ENCODE measurements at places on chromosomes 2 and 18.

DNA sequence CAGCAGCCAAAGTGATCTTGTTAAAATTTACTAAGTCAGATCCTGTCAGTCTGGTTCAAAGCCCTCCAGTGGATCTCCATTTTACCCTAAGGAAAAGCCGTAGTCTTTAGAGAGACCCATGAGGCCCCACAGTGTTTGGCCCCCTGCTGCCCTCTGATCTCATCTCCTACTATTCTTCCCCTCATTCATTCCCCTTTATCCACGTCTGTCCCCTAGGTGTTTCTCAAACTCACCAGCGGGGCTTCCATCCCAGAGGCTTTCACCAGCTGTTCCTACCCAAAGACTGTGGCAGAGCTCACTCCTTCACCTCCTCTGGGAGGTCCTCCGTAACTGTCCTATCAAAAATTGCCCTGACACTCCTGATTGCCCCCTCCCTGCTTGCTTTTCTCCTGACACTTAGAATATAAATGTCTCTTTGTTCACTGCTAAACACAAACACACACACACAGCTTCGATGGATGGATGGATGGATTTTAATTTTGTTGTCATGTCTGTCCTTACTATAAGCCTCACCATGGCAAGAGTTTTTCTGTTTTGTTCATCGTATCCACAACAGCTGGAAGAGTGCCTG, 26.1 kb downstream of the LIMS1 start:
- DNase-seq, result no peak

GRCh38 chr2:98110741-98111140, 23.8 kb downstream of the VWA3B start:
- DNase-seq, result no peak

- no peak for DNase-seq
Measured at GRCh38 chr2:191565647-191566198, 112.2 kb upstream of the NABP1 start.

DNA sequence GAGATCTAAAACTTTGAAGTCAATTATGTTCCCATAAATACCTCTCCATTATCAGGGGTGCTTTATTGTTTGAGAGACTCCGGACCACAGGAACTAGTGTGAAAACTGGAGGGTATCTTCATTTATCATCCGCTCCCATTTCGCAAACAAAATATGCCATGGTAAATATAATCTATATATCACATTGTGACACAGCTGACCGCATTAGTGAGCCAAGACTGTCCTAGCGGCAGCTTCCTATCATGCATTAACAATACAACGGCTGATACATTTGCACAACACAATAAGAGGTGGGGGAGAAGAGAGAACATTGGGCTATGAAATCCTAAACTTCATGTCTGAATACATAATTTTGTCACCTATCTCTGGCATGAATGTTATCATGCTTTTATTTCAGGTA, 29.5 kb downstream of the BCL11A start:
- DNase-seq, result no peak

DNA sequence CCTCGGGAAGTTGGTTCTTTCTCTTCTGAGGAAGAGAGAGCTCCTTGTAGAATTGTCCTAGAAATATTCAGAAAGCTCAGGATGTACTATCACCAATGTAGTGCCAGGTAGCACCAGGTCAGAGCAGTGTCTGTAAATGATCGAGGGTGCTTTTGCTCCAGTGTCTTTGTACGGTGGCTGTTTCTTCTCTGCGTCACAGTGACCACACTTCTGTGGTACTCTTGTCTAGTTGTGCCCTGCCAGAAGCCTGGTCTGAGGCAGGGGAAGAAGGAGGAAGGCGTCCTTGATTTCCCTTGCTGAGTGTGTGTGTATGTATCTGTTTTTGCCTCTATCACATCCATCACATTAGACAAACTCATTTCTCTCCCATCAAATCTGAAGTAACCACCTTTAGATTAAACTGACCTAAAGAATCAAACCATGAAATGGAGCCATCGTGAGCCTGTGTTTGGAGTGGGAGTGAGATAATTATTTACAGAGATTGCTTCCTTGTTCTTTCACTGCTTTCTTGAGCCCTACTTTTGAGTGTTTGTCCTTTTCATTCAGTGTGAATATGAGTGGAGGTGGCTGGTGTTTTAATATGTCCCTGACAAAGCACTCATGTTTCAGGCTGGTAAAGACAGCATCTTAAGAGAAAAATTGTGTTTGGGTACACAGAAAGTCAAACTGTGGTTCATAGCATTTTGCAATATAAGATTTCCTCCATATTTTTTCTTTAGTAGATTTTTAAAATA, 97.2 kb downstream of the ACOXL start:
- DNase-seq, result no peak

GRCh38 chr2:160253440-160254188, 53.5 kb upstream of the ITGB6 start:
- DNase-seq, result no peak

- no peak for DNase-seq
Measured at GRCh38 chr2:18262601-18263000, 297.9 kb downstream of the RDH14 start.

GRCh38 chr18:211582-211981, 53.2 kb downstream of the USP14 start:
- no peak for DNase-seq

GRCh38 chr18:45282101-45282812, 333.0 kb upstream of the SLC14A2 start:
- no peak for DNase-seq

DNA sequence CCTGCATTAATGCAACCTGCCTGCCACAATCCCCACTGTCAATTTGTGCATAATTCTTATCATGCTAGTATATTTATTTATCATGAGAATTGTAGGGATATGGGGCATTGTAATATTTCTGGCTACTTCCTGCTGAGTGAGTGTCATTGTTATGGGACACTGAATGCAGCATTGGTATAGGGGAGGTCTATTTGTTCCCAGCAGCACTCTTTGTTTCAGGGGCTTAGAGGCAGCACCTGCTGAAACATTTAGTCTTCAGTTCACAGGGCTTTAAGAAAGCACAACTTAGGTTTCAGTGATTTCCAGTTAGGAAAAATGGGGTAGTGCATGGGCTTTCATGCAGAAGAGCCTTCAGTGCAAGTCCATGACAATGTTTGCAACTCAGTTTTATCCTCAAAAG, 23.6 kb downstream of the SULT1C3 start:
- DNase-seq, result no peak

GRCh38 chr2:85828725-85829124, 60.1 kb downstream of the ST3GAL5 start:
- no peak for DNase-seq

DNA sequence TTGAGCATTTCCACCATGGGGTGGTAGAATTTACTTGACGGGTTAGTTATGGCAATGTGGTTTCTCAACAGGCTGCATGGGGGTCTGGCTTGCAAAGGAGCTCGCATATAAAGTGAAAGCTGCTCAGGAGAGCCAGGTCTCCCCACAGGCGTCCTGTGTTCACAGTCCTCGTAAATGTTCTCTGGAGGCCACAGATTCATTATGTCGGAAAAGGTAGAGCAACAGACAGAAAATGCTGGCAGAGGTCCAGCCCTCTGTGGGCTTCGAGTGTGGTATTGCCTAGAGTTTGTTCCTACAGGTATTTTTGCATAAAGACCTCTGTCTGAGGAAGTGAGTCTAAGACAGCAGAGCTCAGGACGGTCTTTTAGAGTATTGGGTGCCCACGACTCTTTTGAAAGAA, 96.4 kb downstream of the CDCA7 start:
- DNase-seq, result no peak

DNA sequence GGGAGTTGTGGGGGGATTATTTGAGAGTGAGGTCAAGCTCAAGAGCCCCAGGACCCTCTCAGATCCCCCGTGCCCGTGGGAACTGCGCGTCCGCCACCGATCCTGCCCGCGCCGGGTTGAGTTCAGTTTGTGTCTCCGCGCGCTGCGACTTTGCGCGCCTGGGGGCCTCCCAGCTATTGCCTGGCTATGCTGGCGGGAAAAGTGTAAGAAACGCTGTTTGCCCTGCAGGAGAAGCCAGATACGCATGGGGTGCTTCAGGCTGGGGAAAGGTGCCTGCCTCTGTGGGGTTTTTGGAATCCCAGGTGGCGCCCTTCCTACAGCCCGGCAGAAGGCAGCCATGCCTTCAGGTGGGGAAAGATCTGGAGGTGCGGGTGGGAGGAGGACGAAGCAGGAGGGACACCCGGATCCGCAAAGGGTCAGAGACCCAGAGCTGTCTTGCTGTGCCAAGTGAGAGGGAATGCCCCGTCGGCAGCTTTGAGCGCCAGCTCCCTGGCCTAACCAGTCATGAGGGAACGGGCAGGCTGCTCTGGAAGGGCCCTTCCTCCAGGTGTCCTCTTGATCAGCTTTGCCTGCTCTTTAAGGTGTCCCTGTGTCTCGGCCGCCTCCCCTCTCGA, 22.5 kb downstream of the TEX44 start:
- no peak for DNase-seq

- no peak for DNase-seq
Measured at GRCh38 chr2:73314441-73314840, 21.1 kb upstream of the EGR4 start.

- no peak for DNase-seq
Measured at GRCh38 chr2:127511917-127512316, 14.4 kb downstream of the IWS1 start.

DNA sequence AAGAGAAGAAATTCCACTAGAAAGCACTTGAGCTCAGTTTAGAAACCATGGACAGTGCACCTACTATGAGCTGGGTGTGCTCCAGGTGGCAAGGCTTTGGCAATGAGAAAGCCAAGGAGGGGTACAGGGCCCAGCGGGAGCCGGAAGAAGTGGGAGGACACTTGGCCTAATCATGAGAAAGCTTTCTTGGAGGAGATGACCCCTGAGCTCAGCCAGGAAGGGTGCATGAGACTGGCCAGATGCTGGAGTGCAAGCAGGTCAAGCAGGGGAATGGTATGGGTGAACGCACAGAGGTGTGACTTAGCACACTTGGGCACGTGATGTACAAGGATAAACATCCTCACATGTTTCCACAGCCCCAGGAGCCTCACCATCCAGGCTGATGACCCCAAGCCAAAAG, 97.2 kb upstream of the GLI2 start:
- DNase-seq, result no peak

DNA sequence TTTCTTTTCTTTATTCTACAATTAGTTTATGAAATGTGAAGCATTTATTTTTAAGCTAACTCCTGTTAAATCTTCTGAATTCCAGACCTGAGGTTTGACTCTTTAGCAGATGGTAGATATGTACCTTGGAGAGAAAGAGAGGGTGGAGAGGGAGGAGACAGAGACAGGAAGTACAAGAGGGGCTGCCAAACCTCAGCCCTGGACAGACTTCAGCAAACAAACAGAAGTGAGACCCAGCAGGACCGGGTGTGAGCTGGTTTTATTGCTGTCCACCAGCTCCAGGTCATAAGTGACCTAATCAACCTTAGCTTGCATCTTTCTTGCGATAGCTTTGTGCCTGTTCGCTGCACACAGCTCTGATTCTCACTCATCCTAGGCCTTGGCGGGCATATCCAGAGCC, 168.6 kb downstream of the CNTNAP5 start:
- DNase-seq, result no peak

DNA sequence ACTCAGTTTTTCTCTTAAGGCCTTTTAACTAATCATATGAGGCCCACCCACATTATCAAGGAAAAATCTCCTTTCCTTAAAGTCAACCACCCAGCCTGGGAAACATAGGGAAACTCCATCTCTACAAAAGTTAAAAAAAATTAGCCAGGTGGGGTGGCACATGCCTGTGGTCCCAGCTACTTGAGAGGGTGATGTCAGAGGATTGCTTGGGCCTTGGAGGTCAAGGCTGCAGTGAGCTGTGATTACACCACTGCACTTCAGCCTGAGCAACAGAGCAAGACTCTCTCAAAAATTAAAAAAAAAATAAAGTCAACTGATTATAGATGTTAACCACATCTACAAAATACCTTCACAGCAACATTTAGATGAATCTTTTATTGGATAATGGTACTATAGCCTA, 5.8 kb downstream of the DPYSL5 start:
- DNase-seq, result no peak

- DNase-seq, result no peak
Measured at GRCh38 chr2:43133336-43133707, 93.1 kb downstream of the ZFP36L2 start.

DNA sequence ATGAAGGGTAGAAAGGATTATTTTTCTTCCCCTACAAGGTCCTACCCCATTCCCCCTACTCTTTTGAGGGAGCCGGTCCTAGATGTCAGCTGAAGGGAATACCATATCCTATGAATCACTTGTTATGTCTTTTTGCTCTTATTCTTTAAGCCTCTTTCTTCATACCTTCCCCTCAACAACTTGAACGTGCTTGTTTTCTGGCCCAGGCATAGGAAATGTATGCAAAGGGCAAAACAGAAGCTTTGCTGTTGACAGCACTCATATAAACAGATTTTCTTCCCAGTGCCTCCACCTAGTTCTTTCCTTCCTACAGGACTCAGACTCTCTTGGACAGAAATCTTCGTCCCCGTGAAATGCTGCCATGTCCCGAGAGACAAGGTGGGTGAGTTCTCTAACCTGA, 64.6 kb downstream of the TMEM17 start:
- DNase-seq, result no peak

- DNase-seq, result peak; percentile 42
Measured at GRCh38 chr2:47783486-47784351, 774 bp downstream of the MSH6 start.

DNA sequence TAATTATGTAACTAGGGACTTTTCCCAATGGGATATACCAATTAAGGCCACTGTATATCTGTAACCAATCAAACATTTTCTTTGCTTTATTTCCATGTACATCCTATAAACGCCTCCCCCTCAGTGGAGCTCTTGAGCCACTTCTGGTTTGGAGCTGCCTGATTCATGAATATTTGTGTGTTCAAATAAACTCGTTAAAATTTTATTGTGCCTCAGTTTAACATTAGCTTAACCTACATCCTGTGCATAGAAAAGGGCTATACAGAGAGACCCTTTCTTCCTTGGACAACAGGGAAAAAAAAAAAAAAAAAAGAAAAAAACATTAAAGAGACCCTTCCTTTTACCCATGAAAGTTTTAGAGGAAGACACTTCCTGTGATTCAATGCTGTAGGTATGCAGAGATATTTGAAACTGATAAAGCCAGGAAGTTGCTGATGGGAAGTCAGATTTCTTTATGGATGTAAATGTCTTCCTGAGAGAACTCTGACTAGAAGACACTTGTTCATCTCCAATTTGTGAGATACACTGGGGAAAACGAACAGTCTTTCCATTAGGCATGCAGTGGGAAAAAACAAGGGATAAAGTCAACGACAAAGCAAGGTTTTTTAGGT, 614.6 kb upstream of the SOX11 start:
- no peak for DNase-seq

- DNase-seq, result no peak
Measured at GRCh38 chr2:26298638-26299393, 47.1 kb upstream of the SELENOI start.

DNA sequence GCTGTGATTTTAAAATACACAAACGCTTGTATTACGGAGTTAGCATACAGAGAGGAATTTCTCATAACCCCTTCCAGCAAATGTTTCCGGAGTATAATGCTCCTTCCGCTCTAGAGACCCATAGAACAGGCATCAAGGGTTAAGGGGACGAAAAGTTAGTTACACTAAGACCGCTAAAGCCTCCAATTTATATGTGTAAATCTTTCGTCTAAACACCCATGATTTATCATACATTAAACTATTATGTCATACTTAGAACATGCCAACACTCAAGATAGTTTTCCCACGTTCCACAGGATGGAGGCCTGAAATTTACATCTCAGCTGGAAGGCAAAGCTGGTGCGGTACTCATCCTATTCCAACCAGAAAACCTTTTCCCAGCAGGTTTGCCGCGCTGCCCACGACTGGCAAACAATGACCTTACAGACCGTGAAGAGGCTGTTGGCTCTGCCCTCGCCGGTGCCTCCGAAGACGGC, 650 bp downstream of the ORMDL1 start:
- no peak for DNase-seq

Data from stimulated activated CD4-positive, alpha-beta T cell treated with anti-CD3 and anti-CD28 coated beads, Interleukin-15, amount 100 ng/mL, for 1 hour (primary cell).